ENCODE measurements at places on chromosomes 7 and 10.

DNA sequence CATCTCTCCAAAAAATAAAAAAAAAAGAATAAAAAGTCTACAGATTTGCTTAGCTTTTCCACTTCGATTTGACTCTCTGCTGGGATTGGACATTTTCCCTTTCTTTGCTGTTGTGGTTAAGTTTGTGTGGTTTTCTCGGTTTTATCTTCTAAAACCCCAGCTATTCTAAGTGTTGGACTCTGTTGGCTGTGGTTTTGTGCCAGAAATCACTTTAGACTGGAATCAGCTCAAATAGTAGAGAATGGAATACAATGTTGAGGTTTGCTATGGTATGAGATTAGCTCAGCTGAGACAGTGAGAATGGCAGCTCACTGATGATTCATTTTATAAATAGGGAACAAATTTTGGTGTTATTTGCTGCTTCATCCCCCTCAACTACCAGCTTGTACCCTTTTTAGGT, 116.0 kb downstream of the BUB3 start:
- no peak for DNase-seq

DNA sequence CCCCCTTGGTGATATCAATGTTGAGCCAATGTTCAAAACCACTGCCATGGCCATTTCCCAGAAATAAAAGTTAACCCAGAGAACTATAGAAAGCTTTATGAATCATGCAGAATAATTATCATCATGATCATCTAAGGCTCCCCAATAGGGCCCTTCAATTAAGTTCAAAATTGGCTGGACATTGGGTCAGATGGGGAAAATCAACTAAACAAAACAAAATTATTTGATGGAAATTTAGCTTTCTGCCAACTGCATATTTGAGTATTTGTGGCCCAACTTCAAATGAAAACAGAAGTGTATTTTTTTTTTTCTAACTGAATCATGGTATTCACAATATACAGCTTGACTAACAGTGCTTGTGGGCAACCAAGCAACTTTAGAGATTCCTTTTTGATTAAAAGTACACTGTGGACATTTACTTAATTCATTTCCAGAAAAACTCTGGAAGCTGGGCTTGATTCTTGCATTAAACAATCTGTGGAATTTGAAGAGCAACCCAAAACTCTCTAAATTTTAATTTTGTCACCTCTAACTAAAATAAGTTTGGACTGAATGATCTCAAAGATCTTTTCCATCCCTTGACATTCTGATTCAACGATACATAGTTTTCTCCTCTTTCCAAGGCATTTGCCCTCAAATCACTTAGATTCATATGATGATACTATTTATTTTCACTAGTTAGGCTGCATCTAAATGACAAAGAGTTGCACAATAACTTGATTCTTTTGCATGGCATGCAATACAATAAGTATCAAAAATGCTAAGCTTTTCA, 203.2 kb downstream of the AHR start:
- no peak for DNase-seq

- no peak for DNase-seq
Observed at GRCh38 chr10:82452046-82452445, 577.1 kb downstream of the NRG3 start.

DNA sequence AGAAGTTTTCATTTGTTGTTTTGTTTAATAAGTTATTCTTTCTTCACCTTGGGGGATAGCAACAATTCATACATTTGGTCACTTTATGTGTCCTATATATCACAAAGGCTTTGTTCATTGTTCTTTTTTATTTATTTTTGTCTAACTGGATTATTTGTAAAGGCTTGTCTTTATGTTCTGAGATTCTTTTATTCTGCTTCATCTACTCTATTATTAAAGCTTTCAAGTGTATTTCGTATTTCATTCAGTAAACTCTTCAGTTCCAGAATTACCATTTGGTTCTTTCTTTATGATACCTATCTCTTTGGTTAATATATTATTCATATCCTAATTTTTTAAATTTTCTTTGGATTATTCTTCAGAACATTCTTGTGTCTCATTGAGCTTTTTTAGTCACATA, 942.9 kb downstream of the ANKRD7 start:
- no peak for DNase-seq

GRCh38 chr10:69246036-69246435, 25.9 kb downstream of the HKDC1 start:
- no peak for DNase-seq

GRCh38 chr7:159122276-159122675, 22.4 kb downstream of the VIPR2 start:
- no peak for DNase-seq

DNA sequence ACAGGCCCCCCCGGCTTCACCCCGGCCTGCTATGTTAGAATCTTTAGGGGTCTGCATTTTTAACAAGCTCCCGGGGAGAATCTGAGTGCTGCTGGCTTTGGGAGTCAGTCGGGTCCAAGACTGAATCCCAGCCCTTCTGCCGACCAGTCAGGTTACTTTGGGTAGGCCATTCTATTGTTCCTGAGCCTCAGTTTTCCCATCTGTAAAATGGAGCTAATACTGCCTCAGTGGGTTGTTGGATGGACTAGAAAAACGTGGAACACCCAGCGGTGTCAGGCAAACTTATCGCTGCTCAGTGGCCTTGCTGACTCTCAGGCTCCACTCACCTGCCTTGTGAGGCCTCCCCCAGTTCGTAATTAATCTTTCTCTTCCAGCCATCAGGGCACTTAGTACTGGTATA, 11.7 kb downstream of the TBATA start:
- no peak for DNase-seq

DNA sequence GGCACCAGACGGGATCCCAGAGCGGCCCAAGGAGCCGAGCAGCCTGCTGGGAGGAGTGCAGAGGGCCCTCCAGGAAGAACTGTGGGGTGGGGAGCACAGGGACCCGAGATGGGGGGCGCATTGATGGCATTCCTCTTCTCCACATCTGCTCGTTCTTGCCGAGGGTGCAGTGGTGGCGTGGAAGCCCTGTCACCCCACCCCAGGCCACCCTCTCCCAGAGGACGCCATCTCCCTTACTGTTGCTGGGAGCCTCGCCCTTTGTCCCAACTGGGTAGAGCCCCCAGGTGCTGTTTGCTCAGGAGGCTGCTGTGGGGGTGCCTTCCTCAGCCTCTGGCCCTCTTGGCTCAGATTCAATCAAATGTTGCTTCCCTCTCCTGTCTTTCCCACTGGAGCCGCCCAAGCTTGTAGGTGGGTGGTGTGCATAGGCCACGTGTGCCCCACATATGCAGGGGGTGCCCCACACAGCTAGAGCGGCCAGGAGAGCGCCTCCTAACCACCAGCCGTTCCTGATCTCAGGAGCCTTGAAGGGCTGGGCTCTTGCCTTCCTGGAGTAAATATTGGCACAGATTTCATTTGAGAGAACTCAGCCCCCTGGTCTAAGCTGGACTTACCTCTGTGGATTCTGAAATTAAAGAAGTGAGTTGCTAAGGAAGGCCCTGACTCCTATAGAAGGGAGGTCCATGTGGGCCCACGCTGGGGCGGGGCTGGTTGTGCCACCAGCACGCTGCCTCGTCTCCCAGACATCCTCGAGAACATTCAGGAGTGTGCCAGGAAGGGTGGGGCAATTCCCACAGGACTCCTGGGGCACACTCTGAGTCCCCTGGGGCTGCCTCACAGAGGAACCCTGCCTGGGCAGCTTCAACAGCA, 39.2 kb downstream of the ZNF467 start:
- no peak for DNase-seq

DNA sequence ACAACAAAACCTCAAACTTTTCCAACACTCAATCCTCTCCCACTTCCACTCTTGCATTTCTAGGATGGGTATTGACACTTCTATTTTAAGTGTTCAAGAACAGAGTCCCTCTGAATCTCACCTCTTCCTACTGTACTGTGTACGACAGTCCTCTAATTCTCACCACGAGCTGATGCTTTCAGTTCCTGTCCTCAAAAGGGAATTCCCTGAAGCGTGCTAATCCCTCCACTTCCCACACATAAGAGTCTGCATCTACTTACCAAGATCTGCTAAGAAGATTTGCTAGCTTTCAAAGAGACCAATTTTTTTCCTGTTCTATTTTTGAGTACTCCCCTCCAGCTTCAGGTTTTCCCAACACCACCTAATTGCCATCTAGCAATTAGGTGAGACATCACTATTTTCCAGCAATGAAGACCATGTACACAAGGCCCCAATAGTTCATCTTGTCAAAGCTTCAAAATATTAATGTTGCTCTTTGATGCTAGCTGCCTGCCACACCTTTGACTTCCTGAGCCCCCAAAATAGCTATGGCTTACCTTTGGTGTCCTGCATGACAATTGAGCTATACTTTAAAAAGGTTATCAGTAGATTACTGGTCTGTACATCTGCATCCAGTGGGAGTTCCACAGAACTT, 54.4 kb downstream of the ARMH3 start:
- DNase-seq = no peak

GRCh38 chr10:88960802-88961201, 8.2 kb upstream of the ACTA2 start:
- no peak for DNase-seq

- no peak for DNase-seq
Observed at GRCh38 chr7:105002-105401, 87.4 kb upstream of the FAM20C start.

DNA sequence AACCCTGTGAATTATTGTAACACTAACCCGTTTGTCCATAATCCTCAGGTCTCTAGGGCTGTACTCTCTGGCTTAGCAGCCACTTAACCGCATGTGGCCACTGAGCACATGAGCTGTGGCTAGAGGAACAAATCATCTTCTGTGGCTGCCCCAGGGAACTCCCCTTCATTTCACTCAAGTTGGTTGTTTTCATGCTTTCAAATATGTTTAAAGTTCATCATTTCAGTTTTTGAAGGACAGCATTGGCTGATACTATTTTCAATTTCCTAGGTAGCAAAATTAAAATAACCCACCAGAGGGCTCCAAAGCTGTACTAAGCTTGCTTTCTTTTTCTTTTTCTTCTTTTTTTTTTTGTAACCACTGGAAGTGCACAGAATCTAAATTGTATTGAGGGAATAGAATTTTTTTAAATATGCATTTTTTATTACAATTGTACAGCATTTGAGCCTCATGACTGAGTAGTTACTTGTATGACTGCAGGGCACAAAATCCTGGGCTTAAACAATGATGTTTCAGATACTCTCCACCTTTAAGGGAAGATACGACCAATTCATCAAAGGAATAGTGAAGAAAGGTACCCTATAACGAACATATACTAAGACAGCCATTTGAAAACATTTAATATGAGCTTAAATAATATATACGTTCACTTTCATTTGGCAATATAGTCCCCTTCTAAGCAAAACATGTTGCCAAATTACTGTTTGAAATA, 38.6 kb downstream of the MRC1 start:
- DNase-seq = no peak

GRCh38 chr10:119667562-119668328, 16.6 kb downstream of the BAG3 start:
- DNase-seq = no peak

- DNase-seq = no peak
Observed at GRCh38 chr7:137674551-137675409, 172.0 kb downstream of the DGKI start.

- no peak for DNase-seq
Observed at GRCh38 chr10:63614371-63614891, 93.2 kb downstream of the REEP3 start.

DNA sequence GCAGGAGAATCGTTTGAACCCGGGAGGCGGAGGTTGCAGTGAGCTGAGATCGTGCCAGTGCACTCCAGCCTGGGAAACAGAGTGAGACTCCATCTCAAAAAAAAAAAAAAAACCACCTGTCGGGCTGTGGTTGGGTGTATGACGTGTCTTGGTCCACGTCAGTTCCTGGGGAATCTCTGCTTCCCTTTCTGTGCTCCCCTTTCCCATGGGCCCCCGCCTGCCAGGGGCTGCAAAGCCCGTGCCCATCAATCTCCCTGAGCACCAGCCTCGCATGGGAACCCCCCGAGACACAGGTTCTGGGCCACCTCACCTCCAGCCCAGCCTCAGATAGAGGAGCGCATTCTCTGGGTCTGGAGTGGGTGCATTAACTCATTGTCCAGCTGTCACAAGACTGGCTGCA, 2.3 kb upstream of the SH2B2 start:
- DNase-seq = no peak

All from stimulated activated CD8-positive, alpha-beta memory T cell treated with anti-CD3 and anti-CD28 coated beads, Interleukin-15, amount 100 ng/mL, for 24 hours (primary cell).